ENCODE measurements at places on chromosomes 3 and 15.

GRCh38 chr15:82874267-82874666 is 64.8 kb downstream of the WHAMM start:
- DNase-seq, result no peak

- DNase-seq, result no peak
These were observed 19.9 kb upstream of the ALPK3 start for GRCh38 chr15:84797212-84797611.

DNA sequence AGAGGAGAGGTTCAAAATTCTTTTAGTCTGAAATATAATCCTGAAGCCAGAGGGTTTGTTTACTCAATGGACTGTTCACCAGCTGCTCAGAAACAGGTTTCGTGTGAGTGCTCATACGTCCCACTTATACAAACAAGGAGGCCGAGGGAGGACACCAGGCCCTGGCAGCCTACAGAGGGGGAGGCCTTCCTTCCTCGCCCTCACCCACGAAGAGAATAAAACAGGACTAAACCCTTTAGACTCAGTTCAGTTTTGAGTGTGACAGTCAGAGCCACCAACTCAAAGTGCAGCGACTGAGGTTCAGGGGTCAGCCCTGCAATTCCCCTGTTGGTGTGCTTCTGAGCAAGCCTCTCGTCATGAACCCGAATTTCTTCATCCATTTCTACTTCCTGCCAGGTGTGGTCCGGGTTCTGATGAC is 17.3 kb downstream of the FAM174B start:
- DNase-seq, result no peak

DNA sequence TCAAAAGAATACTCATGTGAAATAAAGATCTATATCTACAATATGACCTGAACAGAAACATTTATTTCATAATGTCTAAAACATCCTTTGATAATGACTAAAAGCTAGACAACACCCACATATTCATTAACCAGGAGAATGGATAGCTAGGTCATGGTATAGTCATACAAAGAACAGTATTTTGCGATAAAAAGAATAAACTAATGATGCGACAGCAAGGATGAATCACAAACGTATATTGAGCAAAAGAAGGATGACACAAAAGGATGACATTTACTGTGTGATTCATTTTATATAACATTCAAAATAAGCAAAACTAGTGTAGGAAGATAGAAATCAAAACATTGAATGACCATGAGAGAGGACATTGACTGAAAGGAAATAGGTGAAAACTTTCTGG is 1233.1 kb downstream of the OTOL1 start:
- no peak for DNase-seq

DNA sequence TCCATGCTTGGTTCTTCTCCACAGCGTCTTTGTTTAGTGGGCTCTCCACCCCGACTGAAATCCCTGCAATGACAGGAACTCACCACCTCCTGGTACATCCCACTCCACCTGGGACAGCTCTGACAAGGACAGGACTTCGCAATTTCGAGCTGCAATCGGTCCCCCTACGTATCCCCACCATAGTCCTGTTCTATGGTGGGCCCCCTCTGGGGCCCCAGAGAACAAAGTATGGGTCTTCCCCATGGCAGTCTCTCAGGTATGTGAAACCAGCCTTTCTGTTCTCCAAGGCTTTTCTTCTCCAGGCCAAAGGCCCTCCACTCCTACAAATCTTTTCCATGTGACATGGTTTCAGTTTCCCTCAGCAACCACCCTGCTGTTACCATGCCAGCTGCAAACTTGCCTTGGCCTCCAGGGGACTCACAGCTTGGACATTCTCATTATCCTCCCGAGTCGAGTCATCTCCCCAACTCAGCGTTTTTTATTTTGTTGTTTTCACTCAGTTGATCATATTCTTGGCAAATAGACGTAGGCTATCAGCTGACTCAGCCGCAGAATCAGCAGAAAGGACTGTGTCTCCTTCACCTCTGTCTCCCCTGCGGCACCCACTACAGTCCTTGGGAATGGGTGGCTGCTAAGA is 233.3 kb downstream of the OPA1 start:
- DNase-seq, result no peak

DNA sequence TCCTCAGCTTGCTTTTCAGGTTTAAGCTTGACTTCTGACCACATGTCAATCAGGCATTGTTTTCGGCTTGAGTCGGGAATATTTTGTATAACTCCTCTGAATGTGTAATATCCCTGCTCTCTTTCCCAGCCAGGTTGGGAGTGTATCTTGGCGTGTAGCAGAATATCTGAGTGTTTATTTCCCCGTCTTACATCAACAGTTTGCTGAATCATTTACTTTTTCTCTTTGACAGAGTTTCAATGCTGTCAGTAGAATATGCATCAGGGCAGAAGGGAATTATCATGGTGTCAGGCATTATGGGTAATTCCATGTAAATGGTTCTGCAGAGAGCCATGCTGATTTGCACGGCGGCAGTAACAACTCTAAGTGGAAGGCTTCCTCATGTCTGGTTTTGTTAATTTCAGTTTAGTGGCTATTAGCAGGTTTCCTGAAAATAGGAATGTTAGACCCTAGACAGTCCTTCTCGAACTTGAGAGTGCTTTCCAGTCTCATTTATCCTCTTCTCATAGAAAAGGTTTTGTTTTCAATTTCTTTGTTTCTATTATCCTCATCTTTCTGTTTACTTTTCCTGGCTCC is 566.3 kb downstream of the AGBL1 start:
- no peak for DNase-seq
